GM23248 (cell line): ENCODE measurements at places on chromosomes 2 and 18. TPM values are rescaled to one million over a fixed set of nuclear protein-coding genes. Genes with fewer than 3 reads are reported as not detected.

Gene MC5R
- not detected in 2 replicates for polyA plus RNA-seq

GRCh38 chr2:127428815-127429109, 10.5 kb downstream of the PROC start:
- no peaks in the 10 kb centered on the region for H3K36me3 ChIP-seq
- DNase-seq, result no peak
- H3K4me3 ChIP-seq, result no peak overlapping the region
- no peaks in the 10 kb centered on the region for H3K4me1 ChIP-seq

DNA sequence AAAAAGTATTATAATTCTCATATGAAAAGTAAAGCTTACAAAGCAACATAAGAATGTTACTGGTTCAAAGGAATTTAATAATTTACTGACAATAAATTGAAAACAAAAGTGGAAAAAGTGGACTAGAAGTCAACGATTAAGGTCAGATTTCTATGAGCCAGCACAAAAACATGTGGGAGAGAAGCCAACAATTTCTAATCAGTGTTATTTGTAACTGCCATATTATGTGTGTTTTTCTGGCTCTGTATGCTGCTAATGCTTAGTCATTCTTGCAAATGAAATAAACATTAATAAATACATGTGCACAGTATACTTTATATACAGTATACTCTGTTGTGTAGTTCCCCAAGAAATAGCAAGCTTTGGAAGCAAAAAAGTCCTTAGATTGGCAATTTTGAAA, 301.3 kb upstream of the RGPD4 start:
- H3K4me1 ChIP-seq, result no peaks in the 10 kb centered on the region
- no peak overlapping the region for H3K27ac ChIP-seq
- H3K27me3 ChIP-seq, result no peaks in the 10 kb centered on the region
- H3K4me3 ChIP-seq, result no peak overlapping the region

DNA sequence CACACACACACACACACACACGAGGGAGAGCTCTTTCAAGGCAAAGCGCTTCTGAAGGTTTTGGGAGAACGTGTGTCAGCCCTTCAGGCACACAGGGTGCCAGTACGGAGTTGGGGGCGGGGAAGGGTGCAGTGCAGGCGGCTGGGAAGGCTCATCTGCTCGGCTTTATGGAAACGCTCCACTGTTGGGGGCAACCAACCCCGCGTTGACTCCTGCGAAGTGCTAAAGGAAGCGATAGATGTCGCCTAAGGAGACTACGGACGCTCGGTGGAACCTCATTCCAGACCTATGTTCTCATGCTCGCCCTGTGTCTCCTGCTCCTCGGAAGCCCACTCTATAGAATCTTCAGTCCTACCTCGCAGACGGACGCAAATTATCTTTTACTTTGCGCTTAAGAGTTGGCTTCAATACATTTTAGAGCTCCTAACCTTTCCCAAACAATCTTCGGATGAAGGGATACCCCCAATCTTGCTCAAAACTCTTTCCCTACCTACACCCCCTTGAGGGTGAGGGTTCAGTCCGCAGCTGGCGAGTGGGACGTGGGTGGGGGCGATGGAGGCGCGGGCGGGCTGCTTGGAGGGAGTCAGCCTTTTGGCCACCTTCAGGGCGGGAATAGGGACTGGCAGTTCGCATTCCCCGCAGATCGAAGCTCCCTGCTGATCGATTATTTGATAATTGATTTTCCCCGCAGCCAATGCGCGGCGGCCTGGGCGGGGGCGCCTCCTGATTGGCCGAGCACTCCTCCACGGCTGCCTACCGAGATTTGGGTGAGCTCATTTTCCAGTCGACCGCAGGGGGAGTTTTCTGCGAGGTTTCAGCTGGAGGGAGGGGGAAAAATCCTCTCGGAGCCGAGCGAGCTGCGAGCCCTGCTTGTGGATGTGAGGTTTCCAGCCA, 1.9 kb upstream of the MEIS1 start:
- peak overlapping the region; percentile 97 for H3K4me3 ChIP-seq
- no peaks in the 10 kb centered on the region for H3K27me3 ChIP-seq
- DNase-seq, result peak; percentile 98
- H3K27ac ChIP-seq, result peak overlapping the region; percentile 84
- no peaks in the 10 kb centered on the region for H3K4me1 ChIP-seq

Gene CHAC2
- 4.0 and 5.4 TPM in 2 replicates for polyA plus RNA-seq

- DNase-seq, result no peak
- no peak overlapping the region for H3K4me3 ChIP-seq
- H3K4me1 ChIP-seq, result no peaks in the 10 kb centered on the region
- no peaks in the 10 kb centered on the region for H3K27me3 ChIP-seq
Observed at GRCh38 chr2:43138441-43138840, 88.0 kb downstream of the ZFP36L2 start.

DNA sequence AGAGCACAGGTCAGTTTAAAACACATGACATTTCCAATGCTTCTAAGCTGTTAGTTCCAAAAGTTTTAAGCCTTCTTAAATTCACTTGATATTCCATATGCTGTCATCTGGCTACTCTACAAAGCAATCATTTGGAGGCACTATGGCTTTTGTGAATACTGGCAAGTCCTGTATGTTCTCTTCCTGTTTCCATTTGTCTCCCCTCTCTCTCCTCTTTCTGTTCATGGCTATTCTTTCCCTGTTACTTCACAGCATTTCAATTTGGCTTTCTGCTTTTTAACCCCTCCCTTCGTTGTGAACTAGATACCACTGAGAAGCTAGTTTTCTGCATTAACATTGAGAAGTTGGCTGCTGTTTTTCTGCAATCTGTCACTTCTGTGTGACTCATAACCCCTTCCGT, 1337.2 kb upstream of the CELF4 start:
- H3K4me1 ChIP-seq, result no peaks in the 10 kb centered on the region
- H3K36me3 ChIP-seq, result no peaks in the 10 kb centered on the region
- no peak overlapping the region for H3K27ac ChIP-seq
- no peak overlapping the region for H3K4me3 ChIP-seq
- DNase-seq, result no peak

DNA sequence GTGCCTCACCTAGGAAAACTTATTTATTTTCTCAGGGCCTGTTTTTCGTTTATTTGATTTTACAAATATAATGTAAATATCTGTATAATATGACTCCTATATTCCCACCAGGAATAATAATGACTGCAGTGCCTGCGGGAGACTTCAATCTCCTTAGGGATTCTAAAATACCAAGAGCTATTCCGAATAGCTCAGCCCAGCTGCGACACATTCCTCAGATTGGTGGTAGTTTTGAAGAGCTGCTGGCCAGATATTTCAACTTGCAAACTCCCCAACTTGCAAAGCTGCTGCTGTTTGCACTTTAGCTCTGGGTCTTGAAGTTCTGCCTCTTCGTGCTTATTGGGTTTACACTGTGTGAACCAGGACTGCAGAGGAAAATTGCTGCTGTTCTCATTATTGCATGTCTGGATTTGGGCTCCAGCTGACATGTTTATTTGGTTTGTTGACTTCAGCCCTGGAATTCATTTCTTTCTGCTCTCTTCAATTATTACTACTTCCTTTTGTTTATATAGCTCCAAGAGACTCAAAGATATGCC, 480.2 kb upstream of the CHST9 start:
- peaks cover 21% of the 10 kb centered on the region for H3K27me3 ChIP-seq
- H3K36me3 ChIP-seq, result no peaks in the 10 kb centered on the region
- no peak overlapping the region for H3K4me3 ChIP-seq
- no peaks in the 10 kb centered on the region for H3K4me1 ChIP-seq

Gene ALK
- 0.05 TPM in 1 of 2 replicates, not detected in the other for polyA plus RNA-seq

Gene TNS1
- polyA plus RNA-seq, result 78.6 and 81.6 TPM in 2 replicates

GRCh38 chr2:104939570-104940217, 85.8 kb downstream of the POU3F3 start:
- no peak overlapping the region for H3K4me3 ChIP-seq
- no peaks in the 10 kb centered on the region for H3K4me1 ChIP-seq
- H3K36me3 ChIP-seq, result no peaks in the 10 kb centered on the region
- no peak overlapping the region for H3K27ac ChIP-seq
- no peak for DNase-seq

Gene ASB18
- not detected in 2 replicates for polyA plus RNA-seq

Gene ELOA2
- polyA plus RNA-seq, result not detected in 2 replicates

Gene HOXD3
- 1.9 and 2.3 TPM in 2 replicates for polyA plus RNA-seq

- no peaks in the 10 kb centered on the region for H3K36me3 ChIP-seq
- H3K27me3 ChIP-seq, result peaks cover 17% of the 10 kb centered on the region; the same call in 1 of the 2 replicates
- H3K27ac ChIP-seq, result no peak overlapping the region
- H3K4me3 ChIP-seq, result no peak overlapping the region
Observed at GRCh38 chr18:46466234-46467160, 190.5 kb downstream of the LOXHD1 start.

Gene UGT1A4
- not detected in 2 replicates for polyA plus RNA-seq

DNA sequence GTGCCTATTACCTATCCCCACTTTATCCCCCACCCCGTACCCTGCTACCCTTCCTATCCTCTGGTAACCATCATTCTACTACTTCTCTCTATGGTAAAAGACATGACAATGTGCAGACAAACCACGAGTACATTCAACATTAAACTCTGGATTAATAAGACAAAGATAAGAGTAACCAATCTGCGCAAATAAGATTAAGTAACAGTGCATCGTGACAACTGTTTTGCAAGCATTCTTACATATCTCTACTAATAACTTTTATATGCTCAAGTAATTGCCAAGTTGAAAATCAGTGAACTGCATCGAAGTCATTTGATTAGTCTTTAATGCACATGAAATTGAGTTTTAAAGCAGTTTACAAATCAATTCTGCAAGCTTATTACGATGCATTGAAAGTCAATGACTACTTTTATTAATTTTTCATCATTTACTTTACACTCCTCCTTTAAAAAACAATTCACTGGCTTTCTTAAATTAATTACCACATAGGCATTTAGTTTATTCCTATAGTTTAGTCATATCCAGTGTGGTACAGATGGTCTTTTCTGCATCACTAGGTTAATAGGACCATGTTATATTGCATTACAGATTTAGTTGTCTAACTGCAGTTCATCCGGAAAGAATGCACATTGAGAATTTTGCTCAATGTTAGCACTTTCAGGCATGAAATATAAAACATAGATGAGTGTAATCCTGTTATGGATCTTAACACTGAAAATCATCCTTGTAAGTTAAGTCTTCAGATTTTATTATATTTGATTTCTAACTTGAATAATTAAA, 178.1 kb downstream of the GCA start:
- no peak for DNase-seq
- H3K36me3 ChIP-seq, result no peaks in the 10 kb centered on the region
- H3K4me3 ChIP-seq, result no peak overlapping the region
- no peak overlapping the region for H3K27ac ChIP-seq
- H3K27me3 ChIP-seq, result no peaks in the 10 kb centered on the region

- peaks cover 42% of the 10 kb centered on the region for H3K4me1 ChIP-seq
- H3K36me3 ChIP-seq, result no peaks in the 10 kb centered on the region
- no peaks in the 10 kb centered on the region for H3K27me3 ChIP-seq
- no peak for DNase-seq
Observed at GRCh38 chr2:9210030-9210429, 3.4 kb downstream of the ASAP2 start.

GRCh38 chr2:235921508-235922191, 246.5 kb downstream of the GBX2 start:
- H3K27ac ChIP-seq, result no peak overlapping the region
- no peak for DNase-seq
- H3K27me3 ChIP-seq, result no peaks in the 10 kb centered on the region
- no peaks in the 10 kb centered on the region for H3K36me3 ChIP-seq

DNA sequence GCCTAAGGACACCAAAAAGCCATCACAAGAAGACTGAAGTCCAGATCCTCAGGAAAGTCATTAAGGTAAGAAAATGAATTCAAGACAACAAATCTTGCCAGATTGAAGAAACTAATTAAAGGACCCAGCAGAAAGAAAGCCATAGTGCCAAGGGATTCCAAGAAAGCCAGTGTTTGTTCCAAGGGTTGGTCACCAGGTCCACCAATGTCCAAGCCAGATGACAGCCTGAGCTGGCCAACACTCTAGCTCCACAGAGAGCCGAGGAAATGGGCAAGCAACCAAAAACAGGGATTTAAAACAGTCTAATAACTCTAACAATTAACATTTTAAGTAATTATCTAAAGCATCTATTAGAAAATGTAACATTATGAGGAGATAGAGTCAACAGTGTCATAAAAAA, 49.2 kb downstream of the DNER start:
- H3K4me1 ChIP-seq, result no peaks in the 10 kb centered on the region
- H3K4me3 ChIP-seq, result no peak overlapping the region
- no peaks in the 10 kb centered on the region for H3K36me3 ChIP-seq
- H3K27me3 ChIP-seq, result no peaks in the 10 kb centered on the region
- no peak overlapping the region for H3K27ac ChIP-seq
- DNase-seq, result no peak

DNA sequence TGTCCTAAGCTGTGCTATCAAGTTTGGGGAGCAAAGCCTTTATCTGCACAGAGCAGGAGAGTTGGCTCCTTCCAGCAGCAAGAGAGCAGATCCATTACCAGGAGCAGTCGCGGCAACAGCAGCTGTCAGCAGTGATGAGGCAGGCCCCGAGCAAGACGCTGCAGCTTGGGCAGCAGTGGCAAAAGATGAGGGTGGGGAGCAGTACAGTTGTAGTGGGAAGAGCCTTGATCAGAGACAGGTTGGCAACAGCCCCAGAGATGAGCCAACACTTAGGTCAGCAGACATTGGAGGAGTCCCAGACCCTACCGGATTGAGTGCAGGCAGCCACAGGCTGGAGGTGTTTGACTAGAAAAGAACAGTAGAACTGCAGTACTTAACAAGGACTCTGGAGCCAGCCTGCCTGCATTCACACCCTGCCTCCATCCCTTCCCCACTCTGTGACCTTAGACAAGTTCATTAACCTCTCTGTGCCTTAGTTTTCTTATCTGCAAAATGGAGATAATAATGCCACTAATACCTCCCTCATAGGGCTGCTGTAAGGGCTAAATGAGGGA, 117.1 kb upstream of the SERTAD2 start:
- peak overlapping the region; percentile 45; the same call in 1 of the 2 replicates for H3K4me3 ChIP-seq
- DNase-seq, result peak; percentile 97
- H3K36me3 ChIP-seq, result no peaks in the 10 kb centered on the region
- H3K4me1 ChIP-seq, result peaks cover 40% of the 10 kb centered on the region
- H3K27me3 ChIP-seq, result no peaks in the 10 kb centered on the region
